ENCODE measurements at places on chromosomes 11 and 22.

DNA sequence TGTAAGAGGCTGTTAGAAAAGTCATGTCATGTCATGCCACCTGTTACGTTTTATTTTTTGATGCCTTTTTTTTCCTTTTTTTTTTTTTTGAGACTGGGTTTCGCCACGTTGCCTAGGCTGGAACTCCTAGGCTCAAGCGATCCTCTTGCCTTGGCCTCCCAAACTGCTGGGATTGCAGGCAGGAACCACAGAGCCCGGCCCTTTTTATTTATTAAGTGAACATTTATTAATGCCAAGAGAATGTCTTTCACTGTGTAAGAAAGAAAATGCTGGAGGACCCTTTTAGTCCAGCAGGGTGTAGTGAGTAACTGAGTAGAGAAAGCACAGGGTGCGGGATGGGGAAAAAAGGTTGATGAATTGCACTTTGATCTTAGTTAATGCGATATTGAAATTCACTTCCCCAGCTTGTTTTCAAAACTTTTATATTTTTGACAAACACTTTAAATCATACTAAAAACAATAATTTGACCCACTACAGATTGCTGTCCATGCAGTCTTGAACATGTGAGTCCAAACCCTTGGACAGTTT lies 2.3 kb upstream of the XBP1 start:
- no peak for DNase-seq

DNA sequence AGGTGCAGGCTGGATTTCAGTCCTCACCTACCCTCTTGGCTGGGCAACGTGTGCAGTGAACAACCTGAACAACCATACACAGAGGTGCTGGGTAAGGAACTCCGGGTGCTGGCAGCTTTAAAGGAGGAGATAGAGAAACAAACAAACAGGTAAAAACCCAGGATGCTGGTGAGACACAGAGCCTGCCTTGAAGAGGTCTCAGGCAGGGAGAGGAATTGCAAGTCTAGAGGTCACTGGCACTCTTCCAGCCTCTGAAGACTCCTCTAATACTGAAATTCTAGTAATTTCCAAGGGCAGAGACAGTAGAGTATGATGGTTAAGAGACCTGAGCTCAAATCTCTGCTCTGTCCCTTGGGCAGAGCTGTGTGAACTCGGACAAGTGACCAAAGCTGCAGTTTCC lies 192.5 kb downstream of the CEP164 start:
- no peak for DNase-seq

DNA sequence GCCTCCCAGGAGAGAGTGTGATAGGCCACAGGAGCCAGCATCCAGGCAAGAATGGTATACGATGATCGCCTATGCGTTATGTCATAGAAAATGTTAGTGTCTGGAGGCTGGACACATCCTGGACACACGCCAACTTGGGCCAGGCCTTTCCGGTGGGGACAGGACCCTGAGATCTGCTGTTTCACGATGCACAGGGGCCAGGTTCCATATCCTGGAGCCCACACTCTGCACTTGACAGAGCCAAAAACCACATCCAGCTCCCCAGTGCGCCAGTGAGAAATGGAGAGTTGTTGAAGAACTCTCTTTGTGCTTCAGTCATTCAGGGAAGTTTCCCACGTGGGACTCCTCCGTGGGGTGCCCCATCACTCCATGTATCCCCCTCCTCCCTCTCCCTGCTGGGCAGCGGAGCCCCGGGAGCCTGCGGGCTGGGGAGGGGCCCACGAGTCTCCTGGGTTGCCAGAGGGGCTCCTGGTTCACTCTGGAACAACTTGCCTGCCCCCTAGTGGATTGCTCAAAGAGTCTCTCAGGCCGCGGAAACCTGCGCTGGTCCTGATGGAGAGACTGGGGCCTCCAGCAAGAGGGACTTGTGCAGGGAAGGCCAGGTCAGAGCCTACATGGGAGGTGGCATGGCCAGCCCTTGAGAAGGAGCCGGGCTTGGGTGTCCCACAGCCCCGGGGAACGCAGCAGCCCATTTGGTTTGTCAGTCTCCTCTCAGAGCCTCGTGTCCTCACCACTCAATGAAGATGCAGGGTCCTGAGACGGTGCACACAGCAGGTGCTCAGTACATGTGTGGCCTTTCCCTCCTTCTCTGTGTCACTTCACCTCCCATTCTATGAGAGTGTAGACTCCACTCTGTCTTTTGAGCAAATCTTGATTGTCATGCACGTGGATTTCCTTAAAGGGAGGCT lies 10.2 kb upstream of the LRRC32 start:
- DNase-seq = no peak

DNA sequence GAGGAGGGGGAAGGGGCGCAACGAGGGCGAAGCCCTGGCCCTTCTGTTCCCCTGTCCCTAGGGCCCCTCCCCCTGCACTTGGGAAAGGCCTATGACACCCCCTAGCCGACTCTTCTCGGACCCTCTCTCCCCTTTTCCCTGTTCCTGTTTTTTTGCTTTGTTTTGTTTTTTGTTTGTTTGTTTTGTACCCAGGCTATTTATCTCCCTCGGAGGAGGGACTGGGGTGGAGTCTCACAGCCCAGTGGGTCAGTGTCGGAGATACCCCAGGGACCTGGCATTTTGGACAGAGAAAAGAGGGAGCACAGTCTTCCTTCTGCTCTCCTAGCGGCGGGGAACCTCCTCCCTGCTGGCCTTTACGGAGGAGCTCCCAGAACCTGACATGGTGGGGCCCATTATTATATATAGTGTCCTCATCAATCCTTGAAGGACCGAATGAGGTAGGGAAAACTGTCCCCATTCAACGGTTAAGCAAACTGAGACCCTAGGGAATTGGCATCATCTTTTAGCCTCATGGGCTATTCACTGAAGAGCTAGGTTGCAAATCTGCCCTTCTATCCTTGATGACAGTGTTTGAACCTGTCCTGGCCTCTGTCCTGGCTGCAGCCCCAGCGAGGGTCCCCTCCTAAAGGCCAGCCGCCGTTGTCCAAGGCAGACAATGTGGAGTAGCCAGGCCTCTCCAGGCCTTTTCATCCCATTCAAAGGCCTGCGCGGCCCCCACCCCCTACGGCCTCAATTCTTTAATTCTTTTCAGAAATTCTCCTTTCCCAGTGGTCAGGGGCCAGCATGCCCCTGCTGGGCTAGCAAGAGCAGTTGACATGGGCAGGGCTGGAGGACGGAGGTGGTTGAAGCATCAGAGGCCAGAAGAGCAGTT lies 911 bp downstream of the EMID1 start:
- no peak for DNase-seq

- DNase-seq = no peak
These were observed 80.0 kb downstream of the MED15 start for GRCh38 chr22:20587206-20587958.

GRCh38 chr11:64887757-64888405 lies 9.5 kb upstream of the EHD1 start:
- DNase-seq = no peak

DNA sequence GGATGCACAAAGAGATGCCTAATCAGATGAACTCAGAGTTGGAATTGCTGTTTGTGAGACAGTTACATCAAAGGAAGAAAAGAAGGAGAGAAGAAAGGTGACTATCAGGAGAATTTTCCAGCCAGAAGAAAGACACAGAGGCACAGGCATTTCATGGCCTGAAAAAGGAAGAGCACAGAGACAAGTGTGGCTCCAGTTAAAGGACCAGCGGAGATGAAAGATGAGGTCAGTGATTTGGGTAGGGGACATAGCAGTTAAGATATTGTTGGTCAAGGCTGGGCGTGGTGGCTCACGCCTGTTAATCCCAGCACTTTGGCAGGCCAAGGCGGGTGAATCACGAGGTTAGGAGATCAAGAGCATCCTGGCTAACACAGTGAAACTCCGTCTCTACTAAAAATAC lies 3.4 kb upstream of the ZNF280A start:
- no peak for DNase-seq

DNA sequence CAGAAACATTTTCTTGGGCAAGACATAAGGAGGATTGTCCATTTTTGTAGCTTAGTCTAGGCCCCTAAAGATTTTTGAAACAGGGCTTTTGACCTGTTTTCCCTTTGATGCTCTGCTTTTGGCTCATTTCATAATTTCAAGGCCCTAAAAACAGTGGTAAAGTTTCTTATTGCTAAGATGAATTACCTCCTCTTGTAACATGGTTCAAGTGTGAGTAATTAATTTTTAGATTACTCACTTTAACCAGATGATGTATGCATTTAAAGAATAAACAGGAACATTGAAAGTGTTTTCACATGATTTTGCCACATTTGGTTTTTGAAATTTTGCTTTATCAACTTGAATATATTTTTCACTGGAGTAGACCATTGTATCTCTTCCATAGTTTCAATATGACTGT lies 1.2 kb downstream of the RAG2 start:
- no peak for DNase-seq

GRCh38 chr22:31532060-31532459 lies 35.7 kb downstream of the SFI1 start:
- DNase-seq = no peak

DNA sequence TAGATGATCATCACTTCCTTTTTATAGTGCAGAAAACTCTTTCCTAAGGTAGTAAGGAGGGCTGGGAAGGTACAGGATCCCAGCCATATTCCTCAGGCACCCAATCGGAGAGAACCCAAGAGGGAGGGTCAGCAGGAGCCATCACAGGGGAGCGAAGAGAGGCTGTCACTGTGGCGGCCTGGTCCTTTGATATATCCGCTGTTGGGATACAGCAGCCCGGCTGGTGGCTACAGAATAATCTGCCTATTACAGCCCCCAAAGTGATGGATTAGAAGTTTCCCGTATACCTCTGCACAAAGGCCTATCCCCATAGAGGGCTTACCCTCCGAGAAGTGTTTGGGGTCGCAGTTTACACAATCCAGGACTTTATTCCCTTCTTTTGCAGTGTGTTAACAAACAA lies 48.5 kb downstream of the OR4D9 start:
- no peak for DNase-seq

GRCh38 chr22:39962071-39962470 lies 1.9 kb downstream of the TMA7B start:
- no peak for DNase-seq

- DNase-seq = peak; percentile 91
These were observed 417 bp upstream of the BRSK2 start for GRCh38 chr11:1389103-1389931.

DNA sequence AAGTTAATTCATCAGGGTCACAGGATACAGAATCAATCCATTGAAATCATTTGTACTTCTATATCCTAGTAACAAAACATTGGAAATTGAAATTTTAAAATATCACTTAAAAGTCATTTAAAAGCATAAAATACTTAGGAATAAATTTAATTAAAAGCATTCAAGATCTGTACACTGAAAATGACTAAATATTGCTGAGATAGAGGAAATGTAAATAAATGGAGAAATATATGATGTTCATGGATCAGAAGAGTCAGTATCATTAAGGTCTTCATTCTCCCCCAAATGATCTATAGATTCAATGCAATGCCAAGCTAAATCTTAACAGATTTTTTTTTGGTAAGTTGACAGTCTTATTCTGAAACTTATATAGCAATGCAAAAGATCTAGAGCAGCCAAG lies 49.8 kb downstream of the RRP8 start:
- no peak for DNase-seq

DNA sequence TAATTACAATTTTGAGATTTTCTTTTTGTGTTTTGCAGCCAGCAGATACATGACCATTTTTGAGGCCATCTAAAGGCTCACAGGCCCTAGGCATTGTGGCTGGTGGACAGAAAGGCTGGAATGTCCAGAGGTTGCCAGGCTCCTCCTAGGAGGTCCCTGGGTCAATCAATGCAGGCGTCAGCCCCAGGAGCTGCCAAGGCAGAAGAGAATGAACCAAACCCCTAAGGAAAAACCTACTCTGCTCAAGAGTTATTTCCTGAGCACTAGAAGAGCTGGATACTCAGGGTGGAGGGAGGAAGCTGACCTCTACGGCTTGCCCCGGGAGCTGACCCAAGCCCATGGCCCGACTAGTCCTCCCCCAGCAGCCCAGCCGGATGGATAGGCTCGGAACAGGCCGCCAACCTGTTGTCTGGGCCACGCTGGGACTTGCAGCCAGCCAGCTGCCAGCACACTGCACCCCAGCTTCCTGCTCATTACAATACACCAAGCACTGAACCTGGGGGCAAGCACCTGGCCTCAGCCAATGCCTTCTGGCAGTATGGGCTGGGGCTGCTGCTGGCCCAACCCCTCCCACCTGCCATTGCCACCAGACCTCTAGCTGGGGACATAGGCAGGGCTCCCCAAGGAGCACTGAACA lies 5.7 kb upstream of the SCGB1A1 start:
- no peak for DNase-seq

DNA sequence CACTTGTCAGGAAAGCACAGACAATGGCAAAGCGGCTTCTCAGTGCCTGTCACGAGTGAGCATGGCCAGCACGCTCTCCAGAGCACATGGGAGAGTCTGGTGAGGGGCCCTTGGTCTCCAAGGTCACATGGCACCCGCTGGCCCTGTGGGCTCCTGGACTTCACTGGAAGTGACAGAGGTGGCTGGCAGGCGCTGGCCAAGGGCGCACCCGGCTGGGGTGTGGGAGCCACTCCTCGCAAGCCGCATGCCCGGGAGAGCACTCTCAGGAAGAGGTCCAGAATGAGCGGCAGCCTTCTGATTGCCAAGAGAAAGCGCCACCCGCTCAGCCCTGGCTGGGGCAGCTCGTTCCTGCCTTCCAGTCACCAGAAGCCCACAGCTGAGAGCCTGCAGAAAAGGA lies 17.1 kb upstream of the MOB2 start:
- DNase-seq = no peak

DNA sequence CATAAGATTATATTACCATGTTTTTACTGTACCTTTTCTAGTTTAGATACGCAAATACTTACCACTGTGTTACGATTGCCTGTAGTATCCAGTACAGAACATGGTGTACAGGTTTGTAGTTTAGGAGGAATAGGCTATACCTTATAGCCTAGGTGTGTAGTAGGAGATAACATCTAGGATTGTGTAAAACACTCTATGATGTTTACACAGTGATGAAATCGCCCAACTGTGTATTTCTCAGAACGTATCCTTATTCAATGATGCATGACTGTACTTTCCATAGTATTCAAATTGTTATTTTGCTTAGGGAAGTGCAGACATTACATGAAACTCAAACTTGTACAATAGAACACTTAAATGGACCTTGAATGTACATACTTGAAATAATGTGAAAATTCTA lies 188.1 kb upstream of the PDGFD start:
- DNase-seq = no peak

GRCh38 chr11:111299101-111300026 lies 1.0 kb downstream of the POU2AF3 start:
- no peak for DNase-seq

DNA sequence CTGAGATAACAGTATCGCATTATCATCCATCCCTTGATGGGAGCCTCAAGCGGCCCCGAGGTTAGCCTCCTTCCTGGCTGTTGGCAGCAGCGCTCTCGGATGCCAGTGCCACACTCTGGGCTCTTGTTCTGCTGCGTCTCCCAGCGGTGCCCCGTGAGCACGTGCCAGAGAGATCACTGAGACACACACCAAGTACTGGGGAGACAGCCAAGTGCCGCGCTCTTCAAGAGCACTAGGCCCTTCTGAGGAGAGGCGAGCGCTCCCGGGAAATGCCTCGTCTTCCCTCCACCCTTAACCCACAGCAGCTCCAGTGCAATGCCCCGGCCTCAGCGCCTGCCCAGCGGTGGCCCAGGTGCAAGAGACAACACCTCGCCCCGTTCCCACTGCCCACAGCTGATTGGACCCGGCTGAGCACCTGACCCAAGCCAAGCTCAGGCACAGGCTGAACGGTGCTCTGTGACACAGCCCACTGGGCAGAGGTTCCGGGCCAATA lies 248.3 kb upstream of the NARS2 start:
- no peak for DNase-seq

GRCh38 chr11:41118521-41118920 lies 340.9 kb downstream of the LRRC4C start:
- no peak for DNase-seq

GRCh38 chr11:103898065-103898464 lies 138.4 kb upstream of the DDI1 start:
- no peak for DNase-seq

- no peak for DNase-seq
These were observed 1.4 kb upstream of the RCE1 start for GRCh38 chr11:66841861-66842260.
